ENCODE measurements at places on chromosomes 11 and 22. TPM values are rescaled to one million over a fixed set of nuclear protein-coding genes. Genes with fewer than 3 reads are reported as not detected.
A peak's percentile ranks its signal among the peaks of the same experiment; 100 is the strongest.

DNA sequence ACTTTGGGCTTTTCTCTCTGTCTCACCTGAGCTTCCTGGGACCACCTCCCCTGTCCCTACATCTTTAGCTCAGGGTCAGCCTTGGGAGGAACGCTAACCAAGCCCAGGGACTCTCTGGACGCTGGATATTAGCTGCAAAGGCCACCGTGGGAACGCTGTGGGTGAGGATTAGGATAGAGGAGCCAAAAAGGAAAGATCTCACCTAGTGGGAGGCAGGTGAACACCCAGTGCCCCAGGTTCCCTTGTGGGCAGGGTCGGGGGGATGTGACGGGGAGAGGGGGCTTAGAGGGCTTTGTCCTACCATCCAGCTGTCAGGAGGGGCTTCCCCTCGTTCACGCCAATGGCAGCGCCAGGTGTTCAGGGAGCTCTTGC lies 50.2 kb downstream of the LINC01488 start:
- H3K27ac ChIP-seq: no peak overlapping the region
- DNase-seq: no peak
- no peaks in the 10 kb centered on the region for H3K4me1 ChIP-seq
- no peak overlapping the region for H3K4me3 ChIP-seq

The PHOX2A gene
- 1.3 TPM for total RNA-seq

DNA sequence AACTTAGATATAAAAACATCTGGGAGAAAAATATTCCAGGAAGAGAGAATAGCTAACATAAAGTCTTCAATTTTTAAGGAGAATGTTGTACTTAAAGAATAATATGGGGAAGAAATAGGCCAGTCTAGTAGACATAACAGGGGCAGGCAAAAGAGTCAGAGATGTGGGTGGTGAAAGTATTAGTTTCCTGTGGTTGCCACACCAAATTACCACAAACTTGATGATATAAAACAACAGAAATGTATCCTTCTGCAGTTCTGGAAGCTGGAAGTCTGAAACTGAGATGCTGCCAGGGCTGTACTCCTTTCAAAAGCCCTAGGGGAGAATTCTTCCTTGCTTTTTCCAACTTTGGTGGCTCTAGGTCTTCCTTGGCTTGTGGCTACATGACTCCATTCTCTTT lies 1309.7 kb downstream of the LRRC4C start:
- H3K27me3 ChIP-seq: no peaks in the 10 kb centered on the region
- no peak overlapping the region for H3K27ac ChIP-seq
- no peak for DNase-seq
- no peak overlapping the region for H3K4me3 ChIP-seq
- H3K4me1 ChIP-seq: no peaks in the 10 kb centered on the region

DNA sequence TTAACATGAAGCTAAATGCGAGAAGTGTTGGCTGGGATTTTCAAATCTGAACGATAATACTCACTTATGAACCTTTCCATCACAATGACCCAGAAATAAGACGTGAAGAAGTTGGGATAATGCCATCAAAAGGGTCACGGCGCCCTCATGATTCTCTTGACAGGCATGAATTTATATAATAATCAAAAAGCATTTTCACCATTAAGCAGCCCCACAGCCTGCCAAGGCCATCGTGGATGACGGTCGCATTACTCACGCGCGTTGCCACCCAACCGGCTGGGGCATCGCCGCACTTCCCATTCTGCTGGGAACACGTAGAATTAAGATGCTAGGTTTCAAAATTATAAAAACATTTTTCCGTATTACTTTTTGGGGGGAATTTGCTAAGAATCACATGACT lies 18.9 kb upstream of the GAL start:
- DNase-seq: no peak
- no peaks in the 10 kb centered on the region for H3K4me1 ChIP-seq
- H3K27ac ChIP-seq: no peak overlapping the region
- H3K4me3 ChIP-seq: no peak overlapping the region

DNA sequence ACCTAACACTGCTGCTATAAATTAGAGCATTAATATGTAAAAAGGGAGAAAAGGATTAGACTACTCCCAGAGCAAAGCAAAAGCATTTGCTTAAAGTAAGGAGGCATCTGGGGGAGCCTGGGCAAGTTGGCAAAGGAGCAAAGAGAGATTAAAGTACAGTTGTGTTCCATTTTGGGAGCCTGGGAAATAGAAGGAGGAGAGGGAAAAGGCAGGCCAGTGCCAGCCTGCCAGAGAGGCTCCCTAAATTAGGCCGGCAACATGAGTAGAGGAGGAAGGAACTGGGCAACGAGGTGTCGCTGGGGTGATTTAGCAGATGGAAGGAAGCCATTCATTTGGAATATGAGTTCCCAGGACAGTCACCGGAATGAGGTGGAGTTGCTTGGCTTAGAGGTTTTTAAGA lies 186.2 kb upstream of the TBCEL start:
- no peaks in the 10 kb centered on the region for H3K27me3 ChIP-seq
- no peaks in the 10 kb centered on the region for H3K4me1 ChIP-seq
- no peak for DNase-seq
- no peak overlapping the region for H3K4me3 ChIP-seq
- no peaks in the 10 kb centered on the region for H3K36me3 ChIP-seq

- H3K27me3 ChIP-seq: no peaks in the 10 kb centered on the region
- no peaks in the 10 kb centered on the region for H3K4me1 ChIP-seq
- no peak overlapping the region for H3K27ac ChIP-seq
- no peaks in the 10 kb centered on the region for H3K36me3 ChIP-seq
- no peak overlapping the region for H3K4me3 ChIP-seq
Observed at GRCh38 chr11:133350045-133350444, 182.3 kb downstream of the OPCML start.

- no peak overlapping the region for H3K4me3 ChIP-seq
- H3K4me1 ChIP-seq: no peaks in the 10 kb centered on the region
- H3K27me3 ChIP-seq: no peaks in the 10 kb centered on the region
- no peak for DNase-seq
- no peaks in the 10 kb centered on the region for H3K36me3 ChIP-seq
Observed at GRCh38 chr11:36212564-36213392, 76.4 kb downstream of the COMMD9 start.

- no peaks in the 10 kb centered on the region for H3K27me3 ChIP-seq
- H3K27ac ChIP-seq: peak overlapping the region; percentile 56
- H3K36me3 ChIP-seq: no peaks in the 10 kb centered on the region
Observed at GRCh38 chr11:125069796-125070195, 6.7 kb downstream of the SLC37A2 start.

DNA sequence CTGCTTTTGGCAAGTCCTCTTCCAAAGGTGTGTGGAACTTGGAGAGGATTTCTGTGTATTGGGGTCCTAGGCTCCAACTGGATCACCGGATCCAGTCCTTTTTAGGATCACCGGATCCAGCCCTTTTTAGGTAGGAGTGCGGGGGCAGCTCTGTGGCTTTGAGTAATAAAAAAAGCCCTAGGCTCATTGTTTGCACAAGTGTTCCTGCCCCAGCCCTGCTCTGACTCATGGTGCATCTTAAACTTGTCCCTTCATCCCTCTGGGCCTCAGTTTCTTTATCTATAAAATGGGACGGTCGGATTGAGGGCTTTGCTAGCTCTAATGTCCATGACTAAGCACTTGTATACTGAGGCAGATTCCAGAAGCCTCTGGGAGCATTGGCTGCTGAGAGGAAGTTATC lies 22.7 kb upstream of the CD44 start:
- H3K36me3 ChIP-seq: no peaks in the 10 kb centered on the region
- peak overlapping the region; percentile 57 for H3K27ac ChIP-seq
- H3K4me1 ChIP-seq: peaks cover 14% of the 10 kb centered on the region
- DNase-seq: no peak
- no peaks in the 10 kb centered on the region for H3K27me3 ChIP-seq

DNA sequence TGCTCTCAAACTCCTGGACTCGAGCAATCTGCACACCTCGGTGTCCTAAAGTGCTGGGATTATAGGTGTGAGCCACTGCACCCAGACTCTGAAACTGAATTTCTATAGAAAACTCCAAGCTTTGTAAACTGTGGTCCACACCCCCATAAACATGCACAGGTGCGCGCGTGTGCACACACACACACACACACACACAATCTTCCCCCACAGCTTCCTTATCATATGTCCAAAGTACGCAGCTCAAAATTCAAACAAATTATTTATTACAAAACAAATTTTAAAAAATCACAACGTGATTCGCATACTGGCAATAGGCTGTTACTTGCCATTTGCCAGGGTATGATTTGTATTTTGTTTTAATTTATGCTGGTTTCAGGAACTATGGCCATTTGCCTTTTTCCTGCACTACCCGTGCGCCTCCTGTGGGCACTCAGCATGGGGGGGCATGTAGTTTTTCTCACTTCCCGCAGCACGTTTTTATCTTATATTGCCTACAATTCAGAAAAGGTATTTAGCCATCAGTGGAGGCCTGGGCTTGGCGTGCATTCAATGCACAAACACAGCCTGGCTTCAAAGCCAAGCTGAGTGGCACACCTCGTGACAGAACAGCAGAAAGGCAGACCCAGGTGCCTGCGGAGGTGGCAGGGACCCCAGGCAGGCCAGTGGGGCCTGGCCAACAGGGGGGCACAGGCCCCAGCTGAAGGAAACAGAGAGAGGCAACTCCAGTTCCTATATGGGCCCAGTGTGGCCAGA lies 10.8 kb upstream of the SNX32 start:
- no peaks in the 10 kb centered on the region for H3K27me3 ChIP-seq
- H3K4me3 ChIP-seq: no peak overlapping the region
- DNase-seq: no peak
- no peaks in the 10 kb centered on the region for H3K36me3 ChIP-seq

The UBQLNL gene
- total RNA-seq: 0.46 TPM

DNA sequence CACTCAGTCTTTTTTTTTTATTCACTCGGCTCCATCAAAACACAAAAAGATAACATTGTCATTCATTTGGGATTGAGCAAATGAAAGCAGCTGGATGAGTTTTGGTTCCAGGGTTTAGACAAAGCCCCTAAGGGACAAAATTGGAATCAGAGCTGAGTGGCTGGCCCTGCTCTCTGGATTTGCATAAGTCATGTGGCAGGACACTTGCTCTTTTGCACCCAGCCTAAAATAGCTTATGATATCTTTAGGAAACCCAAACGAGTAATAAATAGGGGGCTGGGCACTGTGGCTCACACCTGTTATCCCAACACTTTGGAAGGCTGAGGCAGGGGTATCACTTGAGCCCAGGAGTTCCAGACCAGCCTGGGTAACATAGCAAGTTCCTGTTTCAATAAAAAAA lies 11.0 kb upstream of the TMEM121B start:
- no peak overlapping the region for H3K4me3 ChIP-seq
- H3K27me3 ChIP-seq: no peaks in the 10 kb centered on the region
- no peaks in the 10 kb centered on the region for H3K4me1 ChIP-seq
- no peak overlapping the region for H3K27ac ChIP-seq
- no peaks in the 10 kb centered on the region for H3K36me3 ChIP-seq

The CNGA4 gene
- not detected for total RNA-seq

The SHISAL1 gene
- total RNA-seq: 6.6 TPM

DNA sequence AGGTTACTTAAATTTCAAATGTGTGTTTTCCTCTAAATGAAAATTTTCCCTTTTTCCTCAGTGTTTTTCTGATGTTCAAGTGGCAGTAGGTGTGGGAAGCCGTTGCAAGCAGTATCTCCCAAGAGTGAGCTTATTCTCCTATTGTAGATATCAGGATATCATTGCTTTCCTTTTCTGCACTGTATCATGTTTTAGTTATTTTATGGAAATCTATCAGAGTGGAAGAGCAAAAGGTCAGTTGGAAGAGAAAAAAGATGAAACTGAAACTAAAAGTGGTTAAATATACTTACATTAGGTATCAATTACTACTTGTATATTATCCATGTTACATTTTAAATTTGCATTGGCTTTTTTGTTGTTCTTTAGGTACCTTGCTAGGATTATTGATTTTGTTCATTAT lies 57.0 kb downstream of the PDE3B start:
- DNase-seq: no peak
- H3K4me3 ChIP-seq: no peak overlapping the region
- H3K27me3 ChIP-seq: no peaks in the 10 kb centered on the region
- H3K27ac ChIP-seq: no peak overlapping the region

The RAPSN gene
- total RNA-seq: 0.50 TPM

- no peaks in the 10 kb centered on the region for H3K36me3 ChIP-seq
- no peak within 1 kb of the TSS for H3K27ac ChIP-seq
- H3K4me1 ChIP-seq: peaks cover 25% of the 10 kb centered on the region
Observed at GRCh38 chr11:61752117-61752924, at the start of gene MYRF. MYRF (plus strand) TSS chr11:61752636; CDS start chr11:61752745, 109 bp downstream.

GRCh38 chr22:32389685-32390084 lies 22.4 kb downstream of the RTCB start:
- no peak overlapping the region for H3K4me3 ChIP-seq
- peaks cover 94% of the 10 kb centered on the region for H3K36me3 ChIP-seq
- H3K4me1 ChIP-seq: no peaks in the 10 kb centered on the region
- H3K27me3 ChIP-seq: no peaks in the 10 kb centered on the region
- DNase-seq: no peak

- H3K27ac ChIP-seq: no peak overlapping the region
- H3K36me3 ChIP-seq: no peaks in the 10 kb centered on the region
- DNase-seq: no peak
- H3K4me3 ChIP-seq: no peak overlapping the region
- H3K27me3 ChIP-seq: no peaks in the 10 kb centered on the region
Observed at GRCh38 chr11:47560426-47560825, 5.0 kb upstream of the PTPMT1 start.

- H3K36me3 ChIP-seq: no peaks in the 10 kb centered on the region
- H3K4me3 ChIP-seq: no peak overlapping the region
- no peaks in the 10 kb centered on the region for H3K4me1 ChIP-seq
Observed at GRCh38 chr22:30115705-30116104, 35.4 kb downstream of the HORMAD2 start.

DNA sequence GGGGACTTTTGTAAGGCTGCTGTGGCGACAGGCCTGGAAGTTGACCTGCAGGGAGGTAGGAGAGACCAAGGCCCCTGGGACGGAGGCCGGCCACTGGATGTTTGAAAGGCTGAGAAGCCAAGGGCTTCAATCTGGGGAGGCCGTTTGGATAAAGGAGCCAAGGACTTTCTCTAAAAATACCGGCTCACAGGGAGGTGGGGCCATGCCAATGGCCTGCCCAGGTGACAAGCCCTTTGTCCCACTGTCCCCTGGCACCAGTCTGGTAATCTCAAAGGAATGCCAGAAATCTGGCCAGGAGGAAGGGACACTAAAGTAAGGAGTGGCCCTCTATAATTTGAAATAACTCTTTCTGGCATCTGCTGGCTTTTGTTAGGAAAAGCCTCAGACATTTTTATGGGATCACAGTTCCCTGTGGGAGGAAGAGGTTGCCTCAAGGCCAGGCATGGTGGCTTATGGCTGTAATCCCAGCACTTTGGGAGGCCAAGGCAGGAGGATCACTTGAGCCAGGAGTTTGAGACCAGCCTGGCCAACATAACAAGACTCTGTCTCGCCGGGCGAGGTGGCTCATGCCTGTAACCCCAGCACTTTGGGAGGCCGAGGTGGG lies 1.9 kb upstream of the CHKA start:
- H3K36me3 ChIP-seq: no peaks in the 10 kb centered on the region
- H3K27me3 ChIP-seq: no peaks in the 10 kb centered on the region
- no peak overlapping the region for H3K4me3 ChIP-seq
- H3K4me1 ChIP-seq: peaks cover 45% of the 10 kb centered on the region

- H3K4me3 ChIP-seq: no peak overlapping the region
- no peak for DNase-seq
- no peak overlapping the region for H3K27ac ChIP-seq
- no peaks in the 10 kb centered on the region for H3K27me3 ChIP-seq
- no peaks in the 10 kb centered on the region for H3K36me3 ChIP-seq
Observed at GRCh38 chr11:6203327-6203726, 2.0 kb upstream of the C11orf42 start.

The CYB5R2 gene
- total RNA-seq: 2.2 TPM

The TEF gene
- 33.2 TPM for total RNA-seq

- H3K4me1 ChIP-seq: no peaks in the 10 kb centered on the region
- H3K4me3 ChIP-seq: no peak overlapping the region
- H3K27me3 ChIP-seq: no peaks in the 10 kb centered on the region
Observed at GRCh38 chr22:41781507-41781906, 19.0 kb upstream of the CCDC134 start.

Measured in esophagus muscularis mucosa (tissue), 4 donors.